NCI-H2081 (cell line): ENCODE measurements at places on chromosomes 6 and 20.

DNA sequence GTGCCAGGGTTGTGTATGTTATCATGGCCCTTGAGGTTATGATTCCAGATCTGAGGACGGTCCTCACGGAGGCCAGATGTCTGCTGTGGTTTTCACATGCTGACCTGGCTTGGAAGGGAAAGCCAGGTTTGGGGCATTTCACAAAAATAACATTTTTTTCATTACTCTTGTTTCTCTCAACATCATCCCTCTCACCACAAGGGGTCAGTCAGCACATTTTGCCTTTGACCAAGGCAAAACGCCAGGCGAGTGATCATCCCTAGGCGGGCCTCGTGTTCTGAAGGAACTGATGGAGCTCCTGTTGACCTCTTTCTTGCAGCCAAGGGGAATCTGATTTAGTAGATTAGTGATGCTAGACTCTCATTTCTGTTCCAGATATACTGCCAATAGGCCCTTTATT is 133.5 kb downstream of the TBC1D7 start:
- DNase-seq: no peak

GRCh38 chr6:129329678-129330077 is 380.3 kb downstream of the ARHGAP18 start:
- no peak for DNase-seq

DNA sequence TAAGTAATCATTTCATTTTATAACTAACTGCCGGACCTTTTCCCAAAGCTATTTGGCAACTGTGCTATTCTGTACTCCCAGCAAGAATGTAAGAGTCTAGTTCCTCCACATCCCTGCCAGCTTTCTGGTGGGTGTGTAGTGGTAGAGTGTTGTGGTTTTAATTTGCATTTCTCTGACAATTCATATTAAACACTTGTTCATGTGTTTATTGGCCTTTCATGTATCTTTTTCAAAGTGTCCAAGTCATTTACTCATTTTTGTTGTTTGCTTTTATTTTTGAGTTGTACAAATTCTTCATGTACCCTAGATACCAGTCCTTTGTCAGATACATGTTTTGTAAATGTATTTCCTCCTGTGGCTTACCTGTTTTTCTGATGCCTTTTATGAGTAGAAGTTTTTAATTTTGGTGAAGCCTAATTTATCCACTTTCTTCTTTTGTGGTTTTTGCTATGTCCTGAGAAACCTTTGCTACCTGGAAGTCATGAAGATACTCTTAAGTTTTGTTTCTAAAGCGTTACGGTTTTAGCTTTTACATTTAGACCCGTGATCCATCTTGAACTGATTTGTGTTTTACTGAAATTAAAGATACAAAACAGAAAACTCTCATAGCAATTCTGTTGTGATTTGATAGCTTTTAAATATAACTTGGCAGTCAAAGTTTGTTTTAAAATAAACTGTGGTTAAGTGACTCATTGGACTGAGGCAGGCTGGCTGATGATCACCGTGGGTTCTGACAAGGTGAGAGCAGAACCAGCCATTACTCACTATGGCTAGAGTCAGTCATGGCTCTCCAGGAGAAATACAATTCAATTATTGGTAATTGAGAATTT is 8.0 kb downstream of the MYLIP start:
- DNase-seq: no peak

DNA sequence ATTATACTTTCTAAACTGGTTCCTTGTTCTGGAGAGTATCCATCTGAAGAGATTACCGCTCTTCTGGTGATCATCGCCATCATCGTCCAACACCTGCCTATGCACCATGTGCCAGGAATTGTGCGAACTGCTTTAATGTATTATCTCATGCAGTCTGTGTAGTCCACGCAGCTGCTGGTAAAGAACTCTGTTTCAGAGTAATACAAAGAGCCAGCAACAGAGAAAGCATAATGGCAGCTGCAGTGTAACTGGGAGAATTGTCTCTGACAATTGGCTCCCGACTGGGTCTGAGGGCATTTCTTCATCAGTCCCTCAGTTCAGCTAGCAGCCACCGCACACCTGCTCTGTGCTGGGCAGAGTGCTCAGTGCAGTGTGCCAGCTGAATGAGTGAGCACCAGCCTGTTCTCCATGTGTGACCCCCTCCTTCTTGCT is 383.4 kb downstream of the GRIK2 start:
- DNase-seq: peak; percentile 76

- DNase-seq: no peak
Measured at GRCh38 chr20:13305284-13305683, 84.2 kb downstream of the ISM1 start.

GRCh38 chr20:17971300-17972013 is 2.6 kb downstream of the MGME1 start:
- no peak for DNase-seq

DNA sequence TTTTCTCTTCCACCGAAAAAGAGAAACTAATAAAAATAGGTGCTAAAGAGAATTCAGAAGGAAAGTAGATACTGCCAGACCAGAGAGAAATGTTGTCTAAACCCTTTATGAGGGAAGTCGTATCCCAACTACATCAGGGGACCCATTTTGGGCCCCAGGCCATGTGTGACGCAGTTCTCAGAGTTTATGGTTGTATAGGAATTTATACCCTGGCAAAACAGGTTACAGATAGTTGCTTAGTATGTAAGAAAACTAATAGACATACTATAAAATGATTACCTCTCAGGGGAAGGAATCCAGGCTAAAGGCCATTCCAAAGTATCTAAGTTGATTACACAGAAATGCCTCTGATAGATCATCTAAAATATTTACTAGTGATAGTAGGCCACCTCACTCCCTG is 28.6 kb upstream of the SLC52A3 start:
- no peak for DNase-seq

- DNase-seq: no peak
Measured at GRCh38 chr6:105783333-105783935, 302.7 kb upstream of the PRDM1 start.

DNA sequence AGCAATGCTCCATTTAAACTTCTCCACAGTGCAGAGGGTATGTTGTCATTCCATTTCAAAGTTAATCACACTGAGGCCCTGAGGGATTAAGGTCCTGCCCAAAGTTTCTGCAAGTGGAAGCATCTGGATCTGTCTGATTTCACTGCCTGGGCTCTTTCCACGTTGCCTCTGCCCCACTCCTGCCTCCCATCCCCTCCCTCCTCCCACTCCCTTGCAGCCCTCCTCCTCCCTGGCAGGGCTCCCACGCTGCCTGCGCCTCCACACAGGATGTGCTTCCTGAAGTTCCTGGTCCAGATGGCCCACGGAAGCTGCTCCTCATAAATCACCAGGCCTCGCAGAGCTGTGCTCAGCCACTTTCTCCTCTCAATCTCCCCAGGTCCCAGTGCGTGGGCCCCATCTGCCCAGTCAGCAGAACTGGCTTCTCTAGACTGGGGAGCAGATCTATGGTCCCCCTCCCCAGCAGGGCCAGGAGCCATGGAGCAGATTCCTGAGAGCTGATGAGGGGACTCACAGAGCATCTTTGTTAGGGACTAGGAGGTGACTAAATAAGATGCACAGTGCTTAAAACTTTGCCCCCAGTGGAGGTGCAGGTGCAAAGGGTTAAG is 65.4 kb upstream of the MAFB start:
- no peak for DNase-seq

GRCh38 chr6:138803331-138803730 is 7.4 kb downstream of the ECT2L start:
- DNase-seq: no peak

- DNase-seq: no peak
Measured at GRCh38 chr6:126039284-126039683, 52.9 kb downstream of the TRMT11 start.

GRCh38 chr6:148713921-148714320 is 32.9 kb upstream of the UST start:
- no peak for DNase-seq

GRCh38 chr6:142958343-142958742 is 13.4 kb upstream of the HIVEP2 start:
- no peak for DNase-seq

- no peak for DNase-seq
Measured at GRCh38 chr20:2010533-2010932, 16.7 kb upstream of the PDYN start.

- DNase-seq: no peak
Measured at GRCh38 chr20:53752971-53753879, 159.6 kb upstream of the ZNF217 start.

GRCh38 chr6:5776706-5777390 is 229.9 kb downstream of the NRN1 start:
- no peak for DNase-seq

DNA sequence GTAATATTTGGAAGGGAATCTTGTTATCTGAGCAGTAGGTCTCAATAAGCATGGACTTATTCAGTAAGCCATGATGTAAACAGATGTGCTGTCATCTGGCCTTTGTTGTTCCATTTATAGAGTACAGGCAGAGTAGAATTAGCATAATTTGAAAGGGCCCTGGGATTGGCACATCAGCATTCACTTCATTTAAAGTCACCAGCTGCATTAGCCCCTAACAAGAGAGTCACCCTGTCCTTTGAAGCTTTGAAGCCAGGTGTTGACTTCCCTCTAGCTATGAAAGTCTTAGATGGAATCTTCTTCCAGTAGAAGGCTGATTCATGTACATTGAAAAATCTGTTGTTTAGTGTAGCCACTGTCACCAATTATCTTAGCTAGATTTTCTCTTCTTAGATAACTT is 95.9 kb downstream of the ANKRD6 start:
- DNase-seq: no peak

- no peak for DNase-seq
Measured at GRCh38 chr20:46111028-46111835, 6.9 kb upstream of the CD40 start.

DNA sequence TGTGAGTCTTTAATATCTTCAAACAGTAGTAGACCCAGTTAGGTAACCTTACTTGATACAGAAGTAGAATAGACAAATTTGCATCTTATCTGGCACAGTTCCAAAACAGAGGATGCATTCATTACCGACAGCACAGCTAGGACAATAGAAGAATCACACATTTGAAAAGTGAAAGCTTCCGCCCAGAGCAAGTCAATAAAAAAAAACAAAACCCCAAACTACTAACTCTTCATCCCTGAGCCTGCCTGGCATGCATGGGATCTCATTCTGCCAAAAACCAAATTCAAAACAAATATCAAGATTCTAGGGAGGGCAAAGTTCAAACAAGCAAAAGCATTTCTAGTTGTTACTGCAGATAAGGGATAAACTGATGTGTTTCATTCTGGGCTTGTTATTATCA is 235.4 kb downstream of the BTBD9 start:
- no peak for DNase-seq

GRCh38 chr6:12118607-12119006 is 106.5 kb downstream of the HIVEP1 start:
- no peak for DNase-seq

GRCh38 chr6:125197795-125198269 is 44.3 kb downstream of the TPD52L1 start:
- peak; percentile 23 for DNase-seq

DNA sequence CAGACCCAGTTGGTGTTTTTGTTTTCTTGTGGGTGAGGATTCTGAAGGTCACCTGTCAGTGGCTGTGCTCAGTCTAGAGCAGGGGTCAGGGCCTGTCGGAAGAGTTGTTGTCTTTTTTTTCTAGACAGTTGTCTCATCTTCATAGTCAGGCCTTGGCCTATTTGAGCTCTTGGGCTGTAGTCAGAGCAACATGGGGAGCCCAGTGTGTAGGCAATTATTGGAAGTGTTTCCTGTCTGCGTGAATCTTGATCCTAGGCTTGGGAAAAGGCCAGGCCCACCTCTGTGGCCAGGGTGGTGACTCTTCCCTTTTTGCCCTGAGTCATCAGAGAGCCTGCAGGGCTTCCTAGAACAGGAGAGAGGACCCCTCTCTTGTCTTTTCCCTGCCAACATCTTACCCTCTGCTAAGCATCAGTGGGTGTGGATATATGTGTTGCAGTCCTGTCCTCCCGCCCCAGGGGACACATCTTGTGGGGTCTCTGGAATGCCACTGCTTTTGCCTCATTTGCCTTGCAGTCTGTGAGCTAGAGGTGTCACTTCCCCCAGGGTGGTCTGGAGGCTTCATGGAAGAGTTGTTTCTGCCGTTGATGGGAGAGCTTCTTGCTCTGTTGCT is 11.4 kb downstream of the TJAP1 start:
- no peak for DNase-seq

DNA sequence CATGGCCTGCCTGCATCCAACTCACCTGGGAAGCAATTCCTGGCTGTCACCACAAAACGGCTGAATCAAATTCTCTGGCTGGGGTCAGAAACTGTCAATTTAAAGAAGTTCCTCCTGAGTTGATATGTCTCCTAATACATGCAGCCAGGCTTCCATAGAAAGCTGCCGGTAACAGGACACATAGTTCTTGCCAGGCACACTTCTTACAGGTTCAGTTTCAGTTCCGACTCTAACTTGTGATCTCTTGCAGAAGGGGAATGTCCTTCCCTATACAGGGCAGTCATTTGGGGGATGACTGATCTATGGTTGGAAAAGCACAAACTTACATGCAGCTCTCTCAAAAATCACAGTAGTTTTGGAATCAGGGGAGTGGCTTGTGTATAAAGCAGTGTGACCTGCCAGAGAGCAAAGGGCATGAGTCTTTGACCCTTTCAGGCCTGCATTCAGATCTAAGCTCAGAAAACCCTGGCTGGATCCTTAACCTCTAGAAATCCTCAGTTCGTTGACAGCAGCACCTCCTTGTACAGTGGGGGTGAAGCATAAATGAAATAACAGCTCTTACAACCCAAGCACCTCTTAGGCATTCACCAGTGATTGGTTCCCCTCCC is 195.6 kb downstream of the SCP2D1 start:
- no peak for DNase-seq

GRCh38 chr20:46353500-46354206 is 45.4 kb upstream of the CDH22 start:
- DNase-seq: no peak

DNA sequence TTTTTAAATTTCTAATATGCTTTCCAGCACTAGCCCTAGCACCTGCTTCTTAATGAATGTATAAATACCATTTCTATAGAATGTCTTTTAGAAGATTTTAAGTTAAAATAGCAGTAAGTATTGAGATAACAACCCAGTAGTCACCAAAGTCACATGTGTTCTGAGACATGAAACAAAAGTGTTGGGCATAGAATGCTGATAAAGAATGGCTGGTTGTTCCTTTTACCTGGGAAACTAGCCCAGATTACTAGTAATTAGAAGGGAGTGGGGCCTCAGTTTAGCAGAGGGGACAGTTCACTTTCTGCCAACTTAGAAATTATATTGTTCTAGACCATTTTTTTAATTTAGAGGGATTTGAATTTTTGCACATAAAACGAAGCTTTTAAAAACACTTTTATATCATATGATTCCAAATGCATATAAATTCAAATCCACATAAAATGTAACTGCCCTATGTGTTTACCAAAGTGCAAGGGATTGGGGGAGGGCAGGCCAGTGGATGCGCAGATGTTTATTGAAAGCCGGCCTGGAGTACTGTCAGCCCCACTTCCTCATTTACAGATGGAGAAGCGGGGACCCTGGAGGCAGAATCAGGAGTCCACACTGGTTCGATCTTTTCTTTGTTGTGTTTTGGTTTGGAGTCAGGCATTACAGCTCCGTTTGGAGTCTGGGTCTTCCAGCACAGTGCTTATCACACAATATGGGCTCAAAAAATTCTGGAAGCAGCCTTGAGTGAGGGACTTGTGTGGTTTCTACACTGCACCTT is 139.8 kb downstream of the ZDHHC14 start:
- no peak for DNase-seq
